ENCODE measurements at places on chromosomes 5 and 9.

DNA sequence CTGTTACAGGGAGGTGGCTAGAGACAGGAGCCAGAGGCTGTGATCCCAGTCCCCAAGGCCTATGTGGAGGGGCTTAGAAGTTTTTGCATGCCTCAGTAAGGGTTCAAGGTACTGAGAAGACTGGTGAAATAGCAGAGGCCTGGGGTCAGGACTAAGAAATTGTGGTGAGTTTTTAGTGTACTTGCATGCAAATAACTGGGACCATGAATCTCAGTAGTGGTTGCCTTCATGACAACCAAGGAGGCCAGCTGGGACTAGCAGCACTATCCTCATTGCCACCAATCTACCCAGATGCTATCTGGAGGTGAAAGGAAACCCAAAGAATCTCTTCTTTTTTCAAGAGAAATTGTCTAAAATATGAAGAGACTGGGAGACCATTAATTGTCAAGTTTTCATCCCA lies 395.1 kb downstream of the CETN3 start:
- no peak for DNase-seq

DNA sequence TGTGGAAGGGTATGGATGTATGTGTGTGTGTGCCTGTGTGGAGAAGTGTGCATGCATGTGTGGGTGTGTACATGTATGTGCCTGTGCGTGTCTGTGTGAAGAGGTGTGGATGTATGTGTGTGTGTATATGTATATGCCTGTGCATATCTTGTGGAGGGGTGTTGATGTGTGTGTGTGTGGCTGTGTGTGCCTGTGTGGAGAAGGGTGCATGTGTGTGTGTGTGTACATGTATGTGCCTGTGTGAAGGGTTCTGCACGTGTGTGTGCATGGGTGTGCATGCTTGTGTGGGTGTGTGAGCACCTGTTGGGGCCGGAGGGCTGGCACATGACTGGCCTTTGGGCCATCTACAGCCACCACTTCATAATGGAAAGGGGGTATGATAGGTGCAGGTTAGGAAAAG lies 291.4 kb downstream of the IRX2 start:
- no peak for DNase-seq

- no peak for DNase-seq
Measured at GRCh38 chr9:7439355-7439995, 360.1 kb downstream of the DMAC1 start.

- no peak for DNase-seq
Measured at GRCh38 chr5:88854769-88855168, 28.2 kb downstream of the MEF2C start.
